ENCODE measurements at places on chromosomes 4 and X.
A peak's percentile ranks its signal among the peaks of the same experiment; 100 is the strongest.

GRCh38 chrX:37752936-37753335 is 26.9 kb upstream of the CYBB start:
- no peak overlapping the region for H3K4me3 ChIP-seq
- H3K27me3 ChIP-seq = no peaks in the 10 kb centered on the region
- DNase-seq = no peak
- H3K36me3 ChIP-seq = peaks cover 3% of the 10 kb centered on the region
- peak overlapping the region; percentile 26 for H3K27ac ChIP-seq

GRCh38 chr4:111475666-111476065 is 669.6 kb upstream of the FAM241A start:
- no peaks in the 10 kb centered on the region for H3K36me3 ChIP-seq
- H3K27ac ChIP-seq = no peak overlapping the region
- no peak for DNase-seq
- no peaks in the 10 kb centered on the region for H3K4me1 ChIP-seq
- no peak overlapping the region for H3K4me3 ChIP-seq
- no peaks in the 10 kb centered on the region for H3K27me3 ChIP-seq

DNA sequence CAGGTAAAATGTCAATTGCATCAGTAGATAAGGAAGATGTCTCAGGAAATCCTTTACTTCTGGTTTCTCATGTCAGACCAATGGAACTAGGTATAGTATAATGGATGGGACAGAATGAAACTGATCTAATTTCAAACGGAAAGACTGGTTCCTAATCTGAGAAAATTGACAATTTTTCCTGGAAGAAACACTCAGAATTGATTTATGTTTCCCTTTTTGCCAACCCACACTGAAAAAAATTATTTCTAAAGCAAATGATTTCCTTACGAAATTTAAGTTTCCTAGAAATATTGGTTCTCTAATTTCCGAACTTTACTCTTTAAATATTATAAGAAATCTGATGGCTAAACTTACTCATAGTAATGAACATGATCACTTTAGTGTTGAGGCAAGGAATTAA is 19.1 kb downstream of the PPAT start:
- no peaks in the 10 kb centered on the region for H3K27me3 ChIP-seq
- H3K4me3 ChIP-seq = no peak overlapping the region
- H3K36me3 ChIP-seq = no peaks in the 10 kb centered on the region
- DNase-seq = no peak
- H3K27ac ChIP-seq = no peak overlapping the region
- peaks cover 17% of the 10 kb centered on the region for H3K4me1 ChIP-seq

- H3K27ac ChIP-seq = no peak overlapping the region
- H3K4me3 ChIP-seq = no peak overlapping the region
- no peaks in the 10 kb centered on the region for H3K36me3 ChIP-seq
- no peaks in the 10 kb centered on the region for H3K27me3 ChIP-seq
- H3K4me1 ChIP-seq = no peaks in the 10 kb centered on the region
These were observed 13.7 kb upstream of the ODAM start for GRCh38 chr4:70181864-70182263.

DNA sequence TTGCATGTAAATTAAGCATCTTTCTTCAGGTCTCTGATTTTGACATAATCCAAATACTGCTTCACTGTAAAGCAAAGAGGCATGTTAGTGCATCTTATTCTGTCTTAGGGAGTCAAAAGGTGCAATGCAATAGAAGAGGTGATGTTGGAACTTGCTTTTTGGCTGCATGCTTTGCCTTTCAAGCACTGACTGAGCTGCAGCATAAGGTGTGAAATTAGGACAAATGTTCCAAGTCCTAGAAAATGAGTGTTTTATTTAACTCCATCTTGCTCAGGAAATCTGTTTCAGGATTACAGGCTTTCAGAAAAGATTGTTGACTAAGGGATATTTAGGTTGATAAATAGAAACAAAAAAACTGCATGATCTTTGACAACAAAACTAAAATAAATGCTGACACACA is 30.8 kb downstream of the NAA11 start:
- no peak overlapping the region for H3K4me3 ChIP-seq
- no peak for DNase-seq
- H3K27me3 ChIP-seq = no peaks in the 10 kb centered on the region

- H3K36me3 ChIP-seq = peaks cover 27% of the 10 kb centered on the region
- H3K4me3 ChIP-seq = no peak overlapping the region
- H3K27ac ChIP-seq = no peak overlapping the region
- DNase-seq = no peak
- no peaks in the 10 kb centered on the region for H3K27me3 ChIP-seq
- peaks cover 13% of the 10 kb centered on the region for H3K4me1 ChIP-seq
These were observed 37.7 kb upstream of the RAB33B start for GRCh38 chr4:139416073-139416673.

GRCh38 chr4:4558881-4559280 is 17.0 kb upstream of the STX18 start:
- H3K4me3 ChIP-seq = no peak overlapping the region
- H3K27me3 ChIP-seq = no peaks in the 10 kb centered on the region
- H3K4me1 ChIP-seq = peaks cover 12% of the 10 kb centered on the region
- DNase-seq = no peak
- no peaks in the 10 kb centered on the region for H3K36me3 ChIP-seq

Data from activated CD4-positive, alpha-beta memory T cell treated with anti-CD3 and anti-CD28 coated beads, Interleukin-2, amount 10 ng/mL, durations not matched to agents 7 days and 5 days (primary cell).